Right kidney (tissue), 9 donors: ENCODE measurements at places on chromosomes 16 and 17.
A peak's percentile ranks its signal among the peaks of the same experiment; 100 is the strongest.

- DNase-seq, result no peak
Measured at GRCh38 chr17:34171245-34171818, 83.8 kb upstream of the CCL2 start.

- no peak for DNase-seq
Measured at GRCh38 chr17:2983255-2983654, 80.2 kb downstream of the OR1D5 start.

DNA sequence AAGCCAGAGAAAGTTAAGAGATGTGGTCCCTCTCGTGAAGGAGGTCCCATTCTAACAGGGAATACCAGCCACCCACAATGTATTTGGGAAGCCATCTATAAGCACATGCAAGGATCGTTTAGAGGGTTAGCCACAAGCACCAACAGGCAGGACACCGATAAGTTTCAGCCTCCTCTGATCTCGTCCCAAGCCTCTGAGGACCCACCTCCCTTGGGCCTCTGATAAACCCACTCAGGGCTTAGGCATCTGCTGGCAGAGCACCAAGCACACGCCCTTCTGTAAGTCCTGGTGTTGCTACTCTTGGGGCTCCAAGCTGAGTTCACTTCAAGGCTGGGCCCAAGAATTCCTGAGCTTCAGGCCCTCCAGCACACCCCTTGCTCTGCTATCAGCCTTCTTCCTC, 5.4 kb upstream of the PNPO start:
- no peak for DNase-seq

DNA sequence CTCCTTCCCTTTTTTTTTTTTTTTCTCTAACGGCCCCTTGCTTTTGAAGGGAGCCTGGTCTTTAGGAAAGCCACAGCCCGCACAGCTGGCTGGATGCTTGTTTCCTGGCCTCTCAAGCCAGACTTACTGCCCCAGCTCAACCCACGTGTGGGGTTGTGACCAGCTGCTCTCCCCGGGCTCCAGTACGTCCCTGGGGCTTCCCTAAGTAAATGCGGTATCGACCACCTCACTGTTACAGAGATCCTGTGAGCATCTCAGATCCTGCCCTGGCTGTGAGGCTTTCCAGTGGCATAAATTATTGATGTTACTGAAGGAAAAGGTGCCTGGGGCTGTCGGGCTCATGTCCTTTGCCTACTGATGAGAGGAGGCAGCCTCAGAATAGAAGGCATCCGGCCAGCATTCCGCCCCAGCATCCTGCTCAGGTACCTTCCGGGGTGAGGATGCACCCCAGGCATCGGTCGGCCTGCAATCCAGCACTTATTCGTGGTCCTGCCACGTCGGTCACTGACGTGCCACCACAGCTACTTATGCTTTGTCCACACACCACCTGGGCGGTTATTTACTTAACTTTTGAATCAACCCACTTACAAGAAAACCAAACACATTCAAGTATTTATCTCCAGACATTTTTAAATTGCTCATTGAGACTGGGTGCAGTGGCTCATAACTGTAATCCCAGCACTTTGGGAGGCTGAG, 9.6 kb downstream of the GPRC5B start:
- no peak for DNase-seq

- DNase-seq, result no peak
Measured at GRCh38 chr17:80663781-80664206, 119.2 kb downstream of the RPTOR start.

DNA sequence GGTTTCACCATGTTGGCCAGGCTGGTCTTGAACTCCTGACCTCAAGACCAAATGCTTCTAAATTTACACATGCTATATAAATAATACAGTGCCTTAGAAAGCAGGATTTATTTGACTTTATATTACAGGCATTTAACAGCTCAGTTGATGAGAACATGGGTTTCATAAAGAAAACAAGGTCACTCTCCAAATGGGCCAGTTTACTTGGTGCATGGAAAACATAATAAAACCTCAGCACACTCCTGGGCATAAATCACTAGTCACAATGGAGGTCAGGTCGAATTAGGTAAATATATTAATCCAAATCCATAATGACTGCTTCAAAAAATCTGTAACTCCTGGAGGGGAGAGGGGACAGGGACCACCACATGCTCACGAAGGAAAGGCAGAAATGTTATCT, 24.5 kb downstream of the APPBP2 start:
- no peak for DNase-seq

DNA sequence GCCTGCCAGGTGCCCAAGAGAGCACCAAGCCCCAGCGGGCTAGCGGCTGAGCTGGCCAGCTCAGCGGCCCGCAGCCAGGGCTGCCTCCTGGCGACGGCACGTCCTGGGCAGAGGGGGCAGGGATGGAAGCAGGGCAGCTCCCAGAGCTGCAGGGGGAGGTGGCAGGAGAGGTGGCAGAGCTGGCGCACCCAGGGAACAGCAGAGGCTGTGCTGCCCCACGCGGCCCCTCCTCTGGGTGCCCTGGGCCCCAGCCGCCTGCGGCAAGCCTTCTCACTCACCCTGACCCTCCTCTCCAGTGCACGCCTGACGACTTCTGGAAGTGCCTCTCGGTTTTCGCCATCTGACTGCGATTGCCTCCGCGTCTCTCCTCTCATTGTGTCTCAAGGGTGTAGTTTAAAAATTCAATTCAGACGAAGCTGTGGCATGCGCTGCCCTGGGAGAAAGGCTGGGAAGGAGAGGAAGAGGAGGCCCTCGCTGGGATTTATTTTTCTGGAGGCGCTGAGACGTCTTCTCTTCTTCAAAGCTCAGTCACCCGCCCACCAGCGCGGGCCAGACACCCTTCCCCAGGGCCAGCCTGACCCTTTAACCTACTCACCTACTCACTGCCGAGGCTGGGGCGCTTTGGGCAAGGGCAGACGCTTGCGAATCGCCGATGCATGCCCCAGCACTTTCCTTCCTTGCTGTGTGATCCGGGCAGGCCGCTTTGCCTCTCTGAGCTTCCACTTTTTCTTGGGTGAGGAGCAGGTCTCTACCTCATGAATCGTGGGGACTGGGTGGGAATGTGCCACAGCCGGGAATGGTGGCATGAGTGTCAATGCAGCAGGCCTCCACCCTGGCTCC, 24.9 kb downstream of the GSE1 start:
- DNase-seq, result peak; percentile 57

- no peak for DNase-seq
Measured at GRCh38 chr17:69485901-69486643, 71.6 kb downstream of the MAP2K6 start.

- peak; percentile 89 for DNase-seq
Measured at GRCh38 chr16:19086322-19087199, 19.1 kb downstream of the COQ7 start.

DNA sequence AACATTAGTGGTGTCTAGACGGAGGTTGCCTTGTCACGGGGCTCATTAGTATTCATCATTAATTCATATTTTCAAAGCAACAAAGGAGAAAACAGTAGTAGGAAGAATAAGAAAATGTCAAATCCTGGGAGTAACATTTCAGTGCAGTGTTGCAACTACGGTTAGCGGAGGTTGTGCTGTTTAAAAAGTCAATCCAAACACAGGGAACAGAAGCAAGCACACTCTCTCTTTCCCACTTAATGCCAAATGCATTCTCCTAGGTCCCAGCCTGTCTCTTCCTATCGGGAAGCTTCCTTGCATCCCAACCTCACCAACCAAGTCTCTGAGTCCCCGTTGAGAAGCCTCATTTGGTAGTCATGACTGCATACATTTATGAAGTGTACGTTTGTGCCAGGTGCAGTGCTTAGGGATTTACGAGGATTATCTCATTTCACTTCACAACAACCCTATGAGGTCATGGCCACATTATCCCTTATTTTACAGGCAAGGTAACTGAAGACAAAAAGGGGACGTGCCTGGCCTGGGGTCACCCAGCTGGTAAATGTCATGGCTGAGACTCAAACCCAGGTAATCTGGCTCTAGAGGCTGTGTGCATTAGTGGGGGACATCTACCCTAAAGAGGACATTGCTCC, 283.6 kb upstream of the SALL1 start:
- no peak for DNase-seq

- DNase-seq, result no peak
Measured at GRCh38 chr16:50684823-50685461, 3.8 kb upstream of the SNX20 start.

GRCh38 chr17:58693751-58694150, 1.3 kb downstream of the RAD51C start:
- DNase-seq, result no peak

DNA sequence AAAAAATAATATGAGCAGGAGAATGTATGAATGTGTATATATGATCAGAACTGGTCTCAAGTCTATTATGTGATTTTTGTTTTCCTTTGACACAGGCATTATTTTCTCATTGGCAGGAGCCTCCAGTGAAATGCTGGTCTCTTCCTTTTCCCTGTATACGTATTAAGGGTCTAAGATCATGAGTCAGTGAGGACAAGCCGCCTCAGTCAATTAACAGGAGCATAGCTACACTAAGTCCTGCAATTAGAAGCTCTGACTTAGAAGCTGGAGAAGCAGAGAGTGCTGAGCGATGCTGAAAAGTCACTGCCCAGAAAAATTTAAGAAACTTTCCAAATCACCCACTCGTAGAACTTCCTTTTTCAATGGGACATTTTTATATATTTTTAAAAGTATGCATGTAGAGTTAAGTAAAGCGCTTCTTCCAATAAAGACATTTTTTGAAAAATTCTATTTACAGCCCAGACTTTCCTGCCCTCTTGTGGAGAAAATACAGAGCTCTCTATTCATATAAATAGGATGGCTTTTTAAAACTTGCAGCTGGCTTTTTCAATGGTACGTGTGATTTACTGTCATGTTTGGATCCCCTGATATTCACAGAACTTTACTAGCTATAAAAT, 70.2 kb upstream of the PSMD7 start:
- no peak for DNase-seq

- DNase-seq, result no peak
Measured at GRCh38 chr16:46871597-46871996, 12.6 kb upstream of the GPT2 start.

DNA sequence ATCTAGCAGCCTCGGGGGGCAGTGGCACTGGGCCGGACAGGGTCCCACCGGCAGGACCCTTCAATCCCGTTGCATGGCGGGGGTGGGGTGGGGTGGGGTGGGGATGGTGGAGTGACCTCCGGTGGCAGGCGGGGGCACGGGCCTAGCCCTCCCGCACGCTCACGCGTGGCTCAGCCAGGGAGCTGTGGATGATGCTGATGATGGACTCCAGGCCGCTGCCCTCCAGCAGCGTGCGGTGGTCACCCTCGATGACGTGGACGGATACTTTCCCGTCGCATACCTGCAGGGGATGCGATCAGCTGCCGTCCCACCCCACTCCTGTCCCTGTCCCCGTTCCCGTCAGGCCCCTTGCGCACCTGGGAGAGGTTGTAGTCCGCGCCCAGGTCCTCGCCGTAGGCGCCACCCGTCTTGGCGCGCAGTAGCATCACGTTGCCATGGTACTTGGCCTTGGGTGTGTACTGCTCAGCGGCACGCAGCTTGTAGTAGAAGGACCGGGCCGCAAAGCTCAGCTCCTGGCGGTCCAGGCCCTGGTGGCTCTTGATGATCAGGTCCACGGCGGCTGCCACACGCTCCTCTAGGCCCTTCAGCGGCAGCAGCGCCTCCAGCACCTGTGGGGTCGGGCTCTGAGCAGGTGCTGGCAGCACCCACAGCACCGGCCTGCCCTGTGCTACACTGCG, 13.5 kb upstream of the DUS1L start:
- DNase-seq, result no peak

GRCh38 chr17:50693036-50693682, 14.6 kb downstream of the ANKRD40 start:
- DNase-seq, result no peak

GRCh38 chr16:69253870-69254341, 57.2 kb upstream of the VPS4A start:
- no peak for DNase-seq

DNA sequence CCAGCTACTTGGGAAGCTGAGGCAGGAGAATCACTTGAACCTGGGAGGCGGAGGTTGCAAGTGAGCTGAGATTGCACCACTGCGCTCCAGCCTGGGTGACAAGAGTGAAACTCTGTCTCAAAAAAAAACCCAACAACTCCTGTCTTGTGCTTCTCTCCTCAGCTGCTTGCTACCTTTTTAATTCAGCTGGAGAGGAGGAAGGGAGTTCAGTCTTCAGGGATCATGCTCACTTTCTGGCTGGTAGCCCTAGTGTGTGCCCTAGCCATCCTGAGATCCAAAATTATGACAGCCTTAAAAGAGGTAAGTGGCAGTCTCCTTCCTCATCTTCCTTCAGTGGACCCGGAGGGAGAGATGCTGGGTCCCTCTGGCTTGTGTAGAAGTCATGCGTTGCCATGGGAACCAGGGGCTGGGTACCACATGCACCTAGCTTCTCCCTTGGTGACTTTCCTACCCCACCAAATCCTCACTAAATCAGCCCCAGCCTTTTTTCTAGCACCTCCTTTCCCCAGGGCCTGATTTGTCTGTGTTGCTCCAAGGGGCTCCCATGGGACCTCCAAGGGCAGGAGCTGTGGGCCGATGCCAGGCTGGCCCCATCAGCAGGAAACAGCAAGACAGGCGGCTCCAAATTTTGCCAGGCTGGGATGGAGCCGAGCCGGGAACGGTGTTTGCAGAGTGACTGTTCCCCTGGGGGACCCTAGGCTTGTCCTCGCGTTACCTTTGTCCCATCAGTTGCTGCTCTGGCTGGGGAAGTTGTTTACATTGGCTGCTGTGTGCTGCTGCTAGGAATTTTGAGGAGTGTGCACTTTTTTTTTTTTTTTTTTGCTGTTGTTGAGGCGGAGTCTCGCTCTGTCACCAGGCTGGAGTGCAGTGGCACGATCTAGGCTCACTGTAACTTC, 65.2 kb downstream of the ABCC1 start:
- DNase-seq, result peak; percentile 19

GRCh38 chr16:81937305-81938038, 73.8 kb downstream of the SDR42E1 start:
- DNase-seq, result no peak

- DNase-seq, result no peak
Measured at GRCh38 chr16:35552763-35553162, 2093.4 kb downstream of the TP53TG3F start.

DNA sequence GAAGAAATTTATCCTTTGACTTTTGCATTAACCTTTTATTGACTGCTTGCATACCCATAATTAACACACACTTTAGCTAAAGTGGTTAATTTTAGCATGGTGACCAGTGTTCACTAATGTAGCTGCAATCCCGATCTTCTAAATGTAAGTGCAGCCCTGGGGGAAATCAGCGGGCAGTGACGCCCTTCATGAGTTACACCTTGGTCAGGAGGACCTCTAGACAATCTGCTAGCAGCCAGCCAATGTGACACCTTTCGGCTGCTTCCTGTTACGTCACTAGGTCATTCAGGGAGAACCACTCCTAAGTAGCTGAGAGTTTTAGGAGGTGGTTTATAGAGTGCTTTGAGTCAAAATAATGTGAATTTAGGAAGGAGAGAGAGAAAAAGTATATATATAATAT, 180.5 kb downstream of the IRX3 start:
- DNase-seq, result no peak

DNA sequence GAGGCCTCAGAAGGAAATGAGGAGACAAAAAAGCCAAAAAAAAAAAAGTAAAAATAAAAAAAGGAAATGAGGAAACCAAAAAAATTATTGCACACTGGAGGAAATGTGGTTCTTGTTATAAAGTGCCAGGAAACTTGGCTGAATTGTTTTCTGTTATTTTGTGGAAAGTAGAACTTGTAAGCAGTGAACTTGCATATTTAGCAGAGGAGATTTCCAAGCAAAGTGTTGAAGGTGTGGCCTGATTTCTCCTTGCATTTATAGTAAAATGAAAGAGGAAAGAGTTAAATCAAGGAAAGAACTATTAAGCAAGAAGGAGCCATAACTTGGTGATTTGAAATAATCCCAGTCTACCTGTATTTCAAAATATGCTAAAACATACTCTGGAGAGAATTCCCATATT, 34.1 kb upstream of the CPPED1 start:
- no peak for DNase-seq

GRCh38 chr17:78144736-78145641, 1.2 kb upstream of the C17orf99 start:
- DNase-seq, result no peak
